Heart right ventricle (tissue), 16 donors: ENCODE measurements at places on chromosomes 13 and 19. TPM values are rescaled to one million over a fixed set of nuclear protein-coding genes. Genes with fewer than 3 reads are reported as not detected.

The ELSPBP1 gene
- not detected for total RNA-seq

DNA sequence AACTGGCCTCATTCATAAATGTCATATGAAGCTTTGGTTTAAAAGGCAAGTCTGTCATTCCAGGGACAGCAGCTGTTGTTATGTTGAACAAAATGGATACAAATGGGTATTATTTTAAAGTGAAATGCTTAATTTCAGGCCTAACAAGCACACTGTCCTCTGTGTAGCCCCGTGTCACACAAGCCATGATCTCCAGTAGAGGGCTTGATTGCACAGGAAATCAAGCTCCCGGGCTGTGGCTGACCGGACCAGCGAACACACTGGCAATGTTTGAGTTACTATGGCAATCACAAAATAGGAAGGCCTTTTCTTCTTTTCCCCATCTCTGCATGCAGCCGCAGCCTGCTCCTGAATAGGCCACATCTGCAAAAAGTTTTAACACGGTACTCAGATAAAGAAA lies 64.0 kb upstream of the GSX1 start:
- DNase-seq, result no peak

GRCh38 chr13:47957073-47957472 lies 44.0 kb downstream of the SUCLA2 start:
- DNase-seq, result no peak

GRCh38 chr13:27406178-27406939 lies 18.1 kb upstream of the GTF3A start:
- DNase-seq, result no peak

- DNase-seq, result no peak
Observed at GRCh38 chr19:10523135-10523636, 5.9 kb upstream of the S1PR5 start.

GRCh38 chr19:18262917-18263316 lies 11.3 kb downstream of the IQCN start:
- DNase-seq, result no peak

DNA sequence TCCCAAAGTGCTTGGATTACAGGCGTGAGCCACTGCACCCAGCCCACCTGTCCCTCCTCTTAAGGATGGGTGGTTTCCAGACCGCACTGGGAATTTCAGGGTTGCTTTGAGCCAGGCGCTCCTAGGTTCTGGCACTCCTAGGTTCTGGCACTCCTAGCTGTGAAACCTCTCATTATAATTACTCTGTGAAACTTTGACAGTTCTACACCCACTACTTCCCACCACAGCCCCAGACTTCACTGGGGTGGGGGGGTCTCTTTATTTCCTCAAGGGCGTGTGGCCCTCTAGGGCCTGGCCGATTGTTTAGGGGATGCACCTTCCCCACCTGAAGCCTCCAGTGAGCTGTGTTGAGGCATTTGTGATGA lies 2.3 kb upstream of the ADAMTS10 start:
- DNase-seq, result no peak

The ACER1 gene
- total RNA-seq, result not detected

- no peak for DNase-seq
Observed at GRCh38 chr13:91946498-91947070, 548.2 kb downstream of the GPC5 start.

- DNase-seq, result no peak
Observed at GRCh38 chr13:52454459-52454819, 839 bp upstream of the CKAP2 start.

DNA sequence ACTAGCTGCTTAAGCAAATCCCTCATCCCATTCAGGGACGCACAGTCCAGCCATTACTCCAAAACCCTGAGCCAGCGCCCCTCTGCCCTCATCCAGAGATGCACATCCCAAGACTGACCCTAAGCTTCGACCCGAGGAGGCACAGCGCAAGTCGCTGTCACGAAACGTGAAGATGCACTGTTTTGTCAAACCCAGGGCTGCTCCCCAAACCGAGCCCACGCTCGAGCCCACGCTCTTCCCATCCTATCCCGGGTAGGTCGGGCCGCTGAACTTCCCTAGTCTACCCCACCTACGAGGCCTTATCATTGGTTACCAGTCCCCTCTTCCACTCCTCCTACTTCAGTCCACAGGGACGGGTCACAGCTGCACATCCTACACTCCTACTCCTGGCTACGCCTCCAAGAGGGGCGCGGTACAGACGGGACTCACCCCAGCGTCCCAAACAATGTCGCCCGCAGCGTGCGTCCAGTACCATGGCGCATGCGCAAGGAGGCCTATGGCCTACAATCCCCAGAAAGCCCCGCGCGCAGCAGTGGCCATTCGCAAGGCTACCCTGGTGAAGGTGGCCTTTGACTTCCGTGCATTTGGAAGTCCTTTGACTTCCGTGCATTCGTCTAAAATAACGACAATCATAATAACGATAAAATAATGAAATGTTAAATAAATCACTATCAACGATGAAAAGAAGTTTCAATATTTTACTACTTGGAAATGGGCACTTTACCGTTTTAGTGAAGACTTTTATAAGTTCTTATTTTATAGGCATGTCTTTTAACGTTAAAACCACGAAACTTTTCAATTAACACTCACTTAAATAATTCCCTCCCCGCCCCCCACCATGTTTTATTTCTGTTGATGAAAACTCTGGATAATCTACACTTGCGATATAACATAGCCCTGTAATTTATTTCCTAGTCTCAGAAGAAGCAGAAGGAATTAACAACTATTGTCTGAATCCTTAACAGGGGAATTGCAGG lies at the start of gene ZNF285:
Gene ZNF285, minus strand, starts transcription at position 470 of the 977 bp plus-strand sequence. CDS start 4,395 bp downstream, outside the sequence.
- DNase-seq, result peak; percentile 95

The IER2 gene
- total RNA-seq, result 37.0 TPM

The CLEC17A gene
- total RNA-seq, result not detected

DNA sequence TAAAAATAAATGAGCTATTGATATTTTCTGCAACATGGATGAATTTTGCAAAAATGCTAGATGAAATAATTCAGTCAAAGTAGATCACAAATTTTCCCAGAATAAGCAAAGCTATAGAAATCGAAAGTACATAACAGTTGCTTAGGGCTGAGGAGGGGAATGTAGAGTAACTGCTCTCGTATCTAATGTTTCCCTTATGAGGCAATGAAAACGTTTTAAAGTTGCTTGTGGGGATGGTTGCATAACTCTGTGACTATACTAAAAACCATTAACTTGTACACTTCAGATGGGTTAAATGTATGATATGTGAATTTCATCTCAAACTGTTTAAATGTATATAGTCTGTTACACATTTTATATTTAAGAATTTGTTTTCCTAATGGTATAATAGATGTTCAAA lies 231.7 kb downstream of the GGACT start:
- no peak for DNase-seq

- no peak for DNase-seq
Observed at GRCh38 chr13:52669677-52670076, 17.0 kb downstream of the SUGT1 start.

DNA sequence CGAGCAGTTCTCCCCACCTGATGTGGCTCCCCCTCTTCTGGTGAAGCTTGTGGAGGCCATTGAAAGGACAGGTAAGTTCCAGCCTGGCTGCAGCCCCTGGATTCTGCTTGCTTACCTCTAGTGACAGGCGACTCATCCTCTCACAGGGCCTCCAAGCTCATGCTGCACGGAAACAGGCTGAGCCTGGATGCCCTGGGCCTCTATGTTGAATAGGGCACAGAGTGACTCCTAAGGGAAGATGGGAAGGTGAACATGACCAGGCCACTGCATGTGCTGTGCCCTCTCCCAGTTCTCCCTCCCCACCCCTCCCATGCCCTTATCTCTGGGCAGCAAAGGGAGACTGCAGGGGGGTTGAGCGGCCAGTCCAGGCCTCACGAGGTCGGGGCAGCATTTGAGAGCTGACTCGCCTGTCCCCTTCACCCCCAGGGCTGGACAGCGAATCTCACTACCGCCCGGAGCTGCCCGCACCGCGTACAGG lies 7.6 kb downstream of the PIK3R2 start:
- DNase-seq, result no peak

- no peak for DNase-seq
Observed at GRCh38 chr19:50478901-50479715, 2.5 kb upstream of the GARIN5A start.

- DNase-seq, result no peak
Observed at GRCh38 chr13:90763476-90764150, 583.9 kb upstream of the MIR17HG start.

- DNase-seq, result no peak
Observed at GRCh38 chr19:19540715-19541515, 2.9 kb downstream of the CILP2 start.

DNA sequence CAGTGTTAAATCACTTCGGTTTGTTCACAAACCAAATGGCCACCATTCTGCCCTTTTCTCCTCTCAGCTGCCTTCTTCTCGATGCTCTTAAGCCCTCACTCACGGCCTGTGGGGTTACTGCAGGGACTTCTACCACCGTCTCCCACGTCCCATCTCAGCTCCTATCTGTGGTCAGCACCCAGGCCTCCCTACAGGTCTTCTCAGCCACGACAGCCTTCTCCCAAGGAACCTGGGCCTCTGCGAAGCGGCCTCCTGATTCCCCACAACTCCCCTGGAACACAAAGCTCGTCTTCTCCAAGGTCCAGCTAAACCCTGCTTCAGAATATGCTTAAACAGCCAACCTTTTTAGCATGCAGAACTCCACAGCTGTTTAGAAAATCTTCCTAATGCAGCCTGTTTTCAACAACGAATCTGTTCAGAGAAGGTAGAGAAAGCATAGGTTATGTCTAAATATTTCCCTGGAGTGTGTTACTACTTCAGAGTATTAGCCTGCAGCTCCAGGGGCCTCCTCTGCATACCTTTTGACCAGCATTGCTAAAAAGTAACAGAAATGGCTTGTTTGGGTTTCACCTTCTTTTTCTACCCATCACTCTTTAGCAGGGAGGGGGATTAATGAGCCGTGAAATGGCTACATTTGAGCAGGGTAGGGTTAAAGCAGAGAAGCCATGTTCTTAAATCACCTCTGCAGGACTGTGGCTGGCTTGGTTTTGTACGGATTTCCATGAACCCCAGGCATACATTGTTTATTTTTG lies 104.0 kb downstream of the COL4A2 start:
- DNase-seq, result no peak

- no peak for DNase-seq
Observed at GRCh38 chr13:97986835-97987234, 33.4 kb downstream of the IPO5 start.

- DNase-seq, result peak; percentile 98
Observed at GRCh38 chr19:18281082-18282020, at the start of gene JUND. TSS of gene JUND (minus strand) at chr19:18281622. CDS start at chr19:18281484, 138 bp downstream.

GRCh38 chr13:72782717-72783116 lies 784 bp downstream of the PIBF1 start:
- DNase-seq, result no peak

GRCh38 chr19:5200844-5201243 lies 139.8 kb downstream of the PTPRS start:
- DNase-seq, result no peak

The GPR12 gene
- total RNA-seq, result 0.21 TPM

- no peak for DNase-seq
Observed at GRCh38 chr19:53131085-53131590, 1.6 kb downstream of the ZNF415 start.

The TNFSF9 gene
- total RNA-seq, result 0.74 TPM

The TLE6 gene
- 1.5 TPM for total RNA-seq

DNA sequence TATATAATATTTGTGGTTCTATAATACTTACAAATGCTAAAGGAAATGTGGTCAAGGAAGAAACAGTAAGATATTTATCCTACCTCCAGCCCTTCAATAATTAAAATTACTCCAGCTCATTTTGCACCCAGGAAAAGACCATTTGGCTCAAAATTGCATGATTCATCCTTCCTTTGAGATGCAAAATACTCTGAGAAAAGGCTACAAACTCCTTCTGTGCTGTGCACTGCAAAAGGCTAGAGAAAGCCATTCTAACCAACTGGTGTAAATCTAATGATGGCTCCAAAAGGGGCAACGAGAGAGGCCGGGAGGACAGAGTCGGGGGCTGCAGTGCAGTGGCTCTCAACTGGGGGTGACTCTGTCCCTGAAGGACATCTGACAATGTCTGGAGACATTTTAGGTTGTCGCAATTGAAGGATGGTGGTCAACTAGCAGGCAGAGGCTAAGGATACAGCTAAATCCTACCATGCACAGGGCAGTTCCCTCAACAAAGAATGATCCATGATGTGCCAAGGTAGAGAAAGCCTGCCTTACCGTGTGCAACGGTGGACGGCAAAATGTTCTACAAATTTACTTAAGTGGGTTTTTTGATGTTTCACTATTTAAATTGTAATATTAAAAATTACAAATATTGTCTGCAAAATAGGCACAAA lies 32.6 kb downstream of the SLC7A1 start:
- DNase-seq, result no peak

DNA sequence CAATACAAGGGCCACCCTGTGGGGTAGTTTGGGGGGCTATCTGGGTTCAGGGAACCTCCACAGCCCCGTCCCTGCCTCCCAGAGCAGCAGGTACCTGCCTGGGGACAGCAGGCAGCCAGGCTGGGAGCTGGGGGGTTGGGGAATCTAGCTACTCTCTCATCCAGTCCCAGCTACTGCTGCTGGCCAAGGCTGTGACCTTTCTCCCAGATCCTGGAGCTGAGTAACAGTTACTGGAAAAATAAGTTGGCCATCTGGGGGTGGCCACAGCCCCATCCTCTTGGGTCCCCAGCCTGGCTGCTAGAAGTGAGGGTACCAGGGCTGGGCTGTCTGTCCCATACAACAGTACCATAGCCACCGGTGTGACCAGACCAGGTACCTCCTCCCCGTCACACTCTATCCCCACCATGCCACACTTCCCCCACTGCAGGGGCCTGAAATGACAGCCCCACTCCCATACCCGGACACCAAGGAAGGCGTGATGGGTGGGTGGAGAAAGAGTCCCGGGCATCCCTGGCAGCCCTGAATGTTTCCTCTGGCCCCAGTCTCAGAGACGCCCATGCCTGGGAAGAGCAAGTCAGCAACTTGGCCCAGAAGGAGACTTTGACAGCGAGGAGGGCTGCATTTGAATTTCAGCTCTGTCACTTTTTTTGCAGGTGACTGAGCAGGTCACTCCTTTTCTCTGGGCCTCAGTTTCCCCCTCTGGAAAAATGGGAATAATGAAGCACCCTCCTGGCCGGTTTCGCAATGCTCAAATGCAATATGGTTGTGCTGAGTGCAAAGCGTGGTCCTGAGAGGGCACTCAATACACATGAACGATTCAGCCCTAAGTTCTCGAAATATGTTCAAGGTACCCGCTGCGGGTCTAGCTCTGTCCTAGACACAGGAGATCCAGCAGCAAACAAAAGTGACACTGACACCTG lies 30.7 kb upstream of the NFIC start:
- peak; percentile 63 for DNase-seq

The CEACAM7 gene
- total RNA-seq, result not detected

- peak; percentile 42 for DNase-seq
Observed at GRCh38 chr19:14048443-14049153, 13.3 kb downstream of the PALM3 start.

The FSD1 gene
- total RNA-seq, result not detected

The MADCAM1 gene
- total RNA-seq, result 0.71 TPM
